ENCODE measurements at places on chromosomes 2 and 18.

GRCh38 chr2:5725794-5726463, 33.7 kb downstream of the SOX11 start:
- no peak for DNase-seq

DNA sequence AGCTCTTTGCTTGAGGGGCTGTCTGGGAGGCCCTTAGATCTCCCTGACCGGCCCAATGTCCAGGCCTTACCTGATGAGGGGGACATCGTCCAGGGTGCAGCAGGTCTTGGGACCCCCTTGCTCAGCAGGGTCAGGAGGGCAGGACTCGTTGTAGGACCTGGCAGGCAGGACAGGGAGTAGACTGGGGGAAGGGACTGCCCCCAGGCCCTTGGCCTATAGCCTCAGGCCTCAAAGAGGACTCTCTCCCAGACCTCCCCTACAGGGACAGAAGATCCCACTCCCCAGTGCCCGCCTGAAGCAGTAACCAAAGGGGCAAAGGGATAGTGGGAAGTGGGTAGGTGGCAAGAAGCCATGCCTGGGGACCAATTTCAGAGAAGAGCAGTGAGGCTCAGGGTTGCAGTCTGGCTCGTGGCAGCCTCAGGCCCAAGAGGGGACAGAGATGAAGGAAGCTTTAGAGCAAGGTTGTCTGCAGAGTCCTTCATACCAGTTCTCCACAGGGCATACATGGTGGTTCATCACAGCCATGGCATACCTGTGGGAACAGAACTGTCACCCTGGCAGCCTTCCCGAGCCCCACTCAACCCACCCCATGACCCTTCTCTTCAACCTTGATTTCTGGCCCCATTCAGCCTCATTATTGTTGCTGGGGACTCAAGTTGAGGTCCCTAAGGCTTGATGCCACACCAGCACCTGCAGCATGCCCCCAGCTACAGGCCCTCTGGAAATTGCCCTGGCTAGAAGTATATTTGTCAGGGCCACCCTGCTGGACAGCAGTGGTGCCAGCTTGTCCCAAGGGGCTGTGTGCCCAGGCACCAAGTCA, 1.3 kb downstream of the TMEM150A start:
- DNase-seq = no peak

- no peak for DNase-seq
Measured at GRCh38 chr2:232543928-232544631, 4.6 kb downstream of the CHRNG start.

DNA sequence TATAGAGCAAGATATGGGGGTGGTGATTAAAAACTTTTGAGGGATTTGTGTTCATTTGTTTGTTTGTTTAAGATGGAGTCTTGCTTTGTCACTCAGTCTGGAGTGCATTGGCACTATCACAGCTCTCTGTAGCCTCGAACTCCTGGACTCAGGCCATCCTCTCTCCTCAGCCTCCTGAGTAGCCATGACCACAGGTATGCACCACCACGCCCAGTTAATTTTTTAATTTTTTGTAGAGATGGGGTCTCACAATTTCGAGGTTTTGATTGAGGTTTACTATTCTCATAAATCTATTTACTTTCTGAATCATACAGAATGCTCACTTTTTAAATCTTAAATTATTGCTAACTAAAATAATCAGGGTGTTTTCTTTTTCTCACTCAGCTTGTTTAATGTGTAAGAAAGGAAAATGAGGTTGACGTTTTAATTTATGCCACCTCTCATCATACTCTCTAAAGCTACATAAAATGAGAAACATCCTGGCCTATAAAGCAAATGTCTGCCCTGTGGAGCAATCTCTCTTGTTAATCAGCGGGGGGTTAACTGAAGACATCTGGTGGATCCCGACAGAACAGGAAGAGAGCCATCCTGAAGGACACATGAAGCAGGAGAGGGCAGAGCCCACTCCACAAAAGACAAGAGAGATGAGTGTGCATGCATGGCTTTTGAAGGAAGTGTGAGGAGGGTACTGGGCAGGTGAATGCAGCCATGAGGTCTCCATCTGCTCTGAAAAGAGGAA, 589.1 kb upstream of the SLC8A1 start:
- DNase-seq = no peak

DNA sequence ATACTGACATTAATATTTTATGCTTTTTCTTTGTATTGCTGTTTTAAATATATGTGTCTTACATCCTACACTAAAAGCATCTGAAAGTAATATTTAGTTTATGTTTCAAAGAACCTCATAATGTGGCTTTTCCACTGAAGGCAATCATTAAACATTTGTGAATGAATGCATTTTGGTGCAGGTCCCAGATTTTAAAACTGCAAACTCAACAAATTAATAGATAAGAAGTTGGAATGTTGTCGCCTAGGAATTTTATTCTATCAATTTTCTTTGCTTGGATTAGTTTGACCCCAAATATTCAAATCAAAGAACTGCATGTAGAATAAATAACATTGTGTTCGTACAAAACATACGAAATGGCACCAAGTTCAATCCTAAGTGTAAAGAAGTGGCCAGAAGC, 44.7 kb downstream of the ATF2 start:
- DNase-seq = no peak

- no peak for DNase-seq
Measured at GRCh38 chr2:237353215-237353614, 60.7 kb downstream of the COL6A3 start.

- no peak for DNase-seq
Measured at GRCh38 chr2:25938345-25938744, 44.0 kb downstream of the KIF3C start.

GRCh38 chr2:171855401-171855800, 38.6 kb downstream of the SLC25A12 start:
- DNase-seq = no peak

DNA sequence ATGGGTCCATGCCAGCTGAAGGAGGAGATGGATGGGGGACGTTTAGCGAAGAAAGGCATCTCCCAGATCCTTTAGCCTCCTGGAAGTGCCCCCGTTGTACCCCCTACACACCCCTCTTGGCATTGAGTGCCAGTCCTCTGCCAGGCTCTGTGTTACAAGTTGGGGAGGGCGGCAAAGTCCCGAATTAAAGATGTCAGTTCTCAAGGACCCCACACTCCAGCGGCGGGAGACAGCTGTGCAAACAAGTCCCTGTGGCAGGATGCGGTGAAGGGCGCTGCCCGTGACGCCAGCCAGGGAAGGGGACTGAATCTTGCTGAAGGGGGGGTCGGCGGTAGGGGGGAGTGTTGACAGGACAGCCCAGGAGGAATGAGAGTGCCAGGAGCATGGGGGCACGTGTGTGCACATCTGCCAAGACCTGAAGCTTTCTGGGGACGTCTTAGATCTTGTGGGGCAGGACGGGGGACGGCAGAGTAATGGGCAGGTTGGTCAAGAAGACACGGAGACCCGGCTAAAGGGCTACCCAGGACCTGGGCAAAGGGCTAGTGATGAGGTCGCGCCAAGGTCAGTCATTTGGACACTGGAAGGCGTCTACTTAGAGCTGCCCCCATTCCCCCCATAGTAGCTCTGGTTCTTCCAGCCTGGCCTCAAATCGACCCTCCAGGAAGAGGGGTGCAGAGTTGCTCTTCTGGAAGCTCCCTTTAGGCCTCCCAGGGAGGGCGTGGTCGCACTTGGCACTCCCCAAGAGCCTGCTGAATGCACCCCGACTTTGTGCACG, 2.8 kb upstream of the CTDSP1 start:
- DNase-seq = peak; percentile 82

DNA sequence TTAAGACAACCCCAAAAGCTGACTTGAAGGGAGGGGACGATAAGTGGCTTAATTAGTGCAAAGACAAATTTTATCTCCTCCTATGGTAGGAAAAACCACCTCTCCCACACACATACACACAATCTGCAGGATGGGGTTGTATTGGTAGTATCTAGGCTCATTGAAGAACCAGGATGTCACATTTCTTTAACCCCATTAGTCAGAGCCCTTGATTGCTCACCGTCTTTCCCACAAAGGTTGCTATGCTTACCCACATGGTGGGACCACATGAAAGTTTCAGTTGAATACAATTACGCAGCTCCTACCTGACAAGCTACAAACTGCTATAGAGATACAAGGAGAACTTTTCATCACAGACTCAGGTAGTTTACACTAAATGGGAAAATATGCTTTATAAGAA, 765.0 kb upstream of the CELF4 start:
- DNase-seq = no peak

DNA sequence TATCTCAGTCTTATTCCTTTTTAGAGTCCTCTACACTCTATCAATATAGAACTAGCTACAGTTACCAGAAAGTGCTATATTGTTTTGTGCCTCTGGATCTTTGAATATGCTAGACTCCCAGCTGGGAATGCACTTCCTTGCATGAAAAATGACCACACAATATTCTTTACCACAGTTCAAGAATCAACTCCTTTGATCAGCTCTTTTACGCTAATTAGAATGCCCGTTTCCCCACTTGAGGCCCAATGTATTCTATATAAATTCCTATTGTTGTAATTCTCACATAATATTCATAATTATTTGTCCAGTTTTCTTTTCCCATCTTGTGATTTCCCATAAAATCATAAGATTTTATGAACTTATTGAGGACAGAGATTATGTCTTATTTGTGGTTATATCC, 142.2 kb downstream of the UBE2E3 start:
- no peak for DNase-seq

DNA sequence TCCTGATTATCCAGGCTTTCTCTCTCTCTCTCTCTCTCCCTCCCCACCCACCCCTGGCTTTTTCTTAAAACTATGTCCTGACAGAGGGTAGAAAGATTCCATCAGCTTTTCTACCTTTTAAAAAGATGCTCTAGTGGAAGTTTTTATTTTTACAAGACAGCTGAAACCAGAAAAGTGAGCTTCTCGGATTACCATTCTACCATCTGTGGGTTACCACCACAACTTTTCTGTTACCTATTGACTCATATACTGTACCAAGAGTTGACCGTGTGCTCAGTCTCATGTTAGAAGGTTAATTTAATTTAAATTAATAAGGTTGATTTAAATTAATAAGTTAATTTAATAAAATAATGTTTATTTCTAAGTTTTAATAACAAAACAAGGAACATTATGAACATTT, 137.6 kb downstream of the UPP2 start:
- no peak for DNase-seq

DNA sequence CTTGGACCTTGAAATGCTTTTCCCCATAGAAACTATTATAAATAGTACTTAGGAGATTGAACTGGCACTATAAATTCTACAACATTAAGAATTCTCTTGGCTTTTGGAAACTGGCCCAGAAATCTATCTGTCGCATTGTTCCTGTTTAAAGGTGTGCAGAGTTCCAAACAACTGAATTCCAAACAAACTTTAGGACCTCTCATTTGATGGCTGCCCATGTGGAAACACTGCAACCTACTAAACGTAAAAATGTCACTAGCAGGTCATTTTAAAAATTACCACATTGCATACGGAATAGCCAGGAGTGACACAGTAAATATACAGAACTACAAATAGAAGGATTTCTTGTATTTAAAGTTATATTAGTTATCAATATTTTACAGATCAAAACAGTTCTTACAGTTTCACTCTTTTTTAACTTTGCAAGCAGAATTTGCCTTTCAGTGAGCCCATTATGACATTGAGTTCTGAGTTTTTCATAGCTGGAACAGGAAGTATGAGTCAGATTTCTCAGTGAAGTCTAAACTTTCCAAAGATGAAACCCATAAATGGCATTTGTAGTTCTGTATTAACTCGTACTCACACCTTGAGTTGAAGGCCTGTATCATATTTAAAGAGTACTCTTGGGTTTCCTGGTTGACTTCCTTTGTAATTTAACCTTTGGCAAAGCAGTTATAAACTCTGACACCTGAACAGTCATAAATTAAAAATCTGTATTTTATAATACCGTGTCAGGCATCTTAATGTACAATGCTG, 142.3 kb upstream of the BOD1L2 start:
- no peak for DNase-seq

- DNase-seq = no peak
Measured at GRCh38 chr18:80196528-80197320, 50.6 kb downstream of the PARD6G start.

DNA sequence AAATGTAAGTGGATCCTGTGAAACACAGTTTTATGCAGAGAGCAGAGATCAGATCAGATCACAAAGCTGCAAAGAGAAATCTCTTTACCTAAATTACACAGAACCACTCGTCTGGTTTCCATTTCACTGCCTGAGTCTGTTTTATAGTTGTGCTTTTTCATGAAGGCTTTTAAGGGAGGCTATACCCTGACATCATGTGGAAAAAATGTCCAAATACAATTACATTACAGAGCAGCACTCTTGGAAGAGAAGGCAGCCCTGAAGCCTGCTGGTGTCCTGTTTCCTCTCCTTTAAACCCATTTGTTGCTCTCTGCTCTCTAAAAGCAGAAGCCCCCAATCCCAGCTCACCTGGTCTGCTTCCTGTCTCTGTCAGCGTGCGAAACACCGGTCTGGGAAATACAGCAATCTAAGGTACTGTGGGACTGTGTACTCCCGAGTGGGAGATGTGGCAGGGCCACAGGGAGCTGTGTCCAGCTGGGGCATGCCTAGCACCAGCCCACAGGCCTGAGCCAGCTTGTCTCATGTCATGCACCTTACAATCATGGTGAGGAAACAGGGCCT, 24.8 kb upstream of the ZFP36L2 start:
- no peak for DNase-seq

- DNase-seq = no peak
Measured at GRCh38 chr18:10101729-10102128, 187.9 kb downstream of the VAPA start.

DNA sequence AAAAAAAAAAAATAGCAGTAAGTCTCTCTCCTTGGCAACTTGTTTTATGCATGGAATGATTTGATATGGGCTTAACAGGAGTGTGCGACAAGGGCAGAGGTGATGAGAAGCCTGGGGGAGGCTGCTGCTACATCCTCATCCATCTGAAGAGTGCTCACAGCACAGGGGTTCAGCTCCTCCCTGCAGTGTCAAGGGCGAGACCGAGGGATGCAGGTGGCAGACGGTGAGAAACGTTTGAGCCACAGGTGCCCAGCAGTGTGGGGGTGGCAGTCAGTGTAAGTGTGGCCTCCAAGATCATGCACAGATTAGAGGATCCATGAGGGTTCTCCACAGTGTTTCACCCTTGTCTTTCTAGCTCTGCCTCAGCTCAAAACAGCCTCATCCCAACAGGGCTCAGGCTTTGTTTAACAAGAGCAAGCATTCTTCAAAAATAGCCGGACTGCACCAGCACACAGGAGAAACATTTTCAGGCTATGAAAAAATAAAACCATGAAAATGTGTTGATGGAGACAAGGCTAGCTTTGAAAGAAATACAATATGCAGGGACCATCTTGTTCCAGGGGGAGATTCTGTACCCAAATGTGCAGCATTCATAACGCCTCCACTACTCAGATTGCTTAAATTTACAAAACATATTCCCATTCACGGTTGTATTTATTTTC, 324.5 kb upstream of the MYT1L start:
- no peak for DNase-seq

- peak; percentile 50 for DNase-seq
Measured at GRCh38 chr18:13112982-13113381, 105.6 kb upstream of the LDLRAD4 start.

- peak; percentile 7 for DNase-seq
Measured at GRCh38 chr18:26813043-26813442, 52.5 kb downstream of the AQP4 start.

DNA sequence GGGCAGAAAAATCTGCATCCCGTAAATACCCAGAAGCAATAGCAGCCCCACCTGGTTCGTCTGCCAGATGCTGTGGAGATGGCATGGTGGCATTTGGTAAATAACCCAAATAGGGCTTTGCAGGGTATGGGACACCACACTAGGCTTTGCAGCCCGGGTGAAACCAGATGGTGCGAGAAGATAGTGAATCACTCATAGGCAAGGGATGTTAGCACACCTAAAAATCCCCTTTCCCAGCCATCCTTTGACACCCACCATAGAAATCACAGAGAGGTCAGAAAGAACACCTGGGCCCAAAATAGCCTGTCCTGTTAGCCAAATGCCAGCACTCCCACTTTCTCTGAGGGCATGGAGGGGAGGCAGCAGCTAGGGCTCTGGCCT, 47.6 kb downstream of the BCL11A start:
- DNase-seq = peak; percentile 15

Measured in erythroblast (primary cell).